ENCODE measurements at places on chromosomes 4 and X.
A peak's percentile ranks its signal among the peaks of the same experiment; 100 is the strongest.

GRCh38 chr4:140710908-140711622, 45.1 kb downstream of the TBC1D9 start:
- no peaks in the 10 kb centered on the region for H3K4me1 ChIP-seq
- H3K27me3 ChIP-seq: no peaks in the 10 kb centered on the region
- no peaks in the 10 kb centered on the region for H3K36me3 ChIP-seq
- no peak overlapping the region for H3K4me3 ChIP-seq
- no peak overlapping the region for H3K27ac ChIP-seq

- no peaks in the 10 kb centered on the region for H3K27me3 ChIP-seq
- no peak overlapping the region for H3K4me3 ChIP-seq
- H3K4me1 ChIP-seq: no peaks in the 10 kb centered on the region
- no peaks in the 10 kb centered on the region for H3K36me3 ChIP-seq
- H3K27ac ChIP-seq: no peak overlapping the region
Observed at GRCh38 chrX:33032700-33033099, 178.6 kb downstream of the DMD start.

DNA sequence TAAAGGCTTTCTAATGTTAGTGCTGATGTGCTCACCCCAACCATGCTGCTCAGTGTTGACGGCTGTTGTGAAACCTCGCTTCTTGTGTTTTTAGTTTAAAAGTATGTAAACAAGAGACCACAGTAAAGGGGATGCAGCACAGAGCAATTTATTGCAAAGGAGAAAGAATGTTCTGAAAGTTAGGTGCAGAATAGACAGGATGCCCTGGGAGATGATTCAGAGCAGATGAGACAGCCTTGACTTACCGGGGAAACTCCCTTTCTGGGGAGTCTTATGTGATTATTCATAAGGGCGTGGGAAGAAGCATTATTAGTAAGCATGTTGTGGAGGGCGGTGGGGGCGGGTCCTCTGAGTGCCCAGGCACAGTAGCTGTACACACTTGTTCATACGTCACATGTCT, 47.7 kb downstream of the EVC start:
- peak; percentile 37 for DNase-seq
- H3K4me1 ChIP-seq: no peaks in the 10 kb centered on the region
- no peaks in the 10 kb centered on the region for H3K27me3 ChIP-seq
- H3K27ac ChIP-seq: peak overlapping the region; percentile 65
- no peak overlapping the region for H3K4me3 ChIP-seq

- H3K4me1 ChIP-seq: no peaks in the 10 kb centered on the region
- H3K27ac ChIP-seq: no peak overlapping the region
- H3K27me3 ChIP-seq: no peaks in the 10 kb centered on the region
- H3K36me3 ChIP-seq: no peaks in the 10 kb centered on the region
Observed at GRCh38 chrX:105821471-105822121, 743 bp upstream of the NRK start.

Measured in GM12878 (cell line).